ENCODE measurements at places on chromosomes 16 and 17. TPM values are rescaled to one million over a fixed set of nuclear protein-coding genes. Genes with fewer than 3 reads are reported as not detected.

Gene DBF4B
- total RNA-seq, result 34.4 TPM

Gene CTRB1
- not detected for total RNA-seq

Gene PMP22
- total RNA-seq, result not detected

Gene OSGIN1
- 2.4 TPM for total RNA-seq

Gene PTRH2
- total RNA-seq, result 22.2 TPM

Gene SPATA32
- 1.7 TPM for total RNA-seq

Gene BAIAP3
- 0.26 TPM for total RNA-seq

Gene EFNB3
- total RNA-seq, result not detected

Gene MRPL45
- total RNA-seq, result 67.1 TPM

Gene IRF8
- 46.8 TPM for total RNA-seq

Gene ZSCAN10
- 0.48 TPM for total RNA-seq

DNA sequence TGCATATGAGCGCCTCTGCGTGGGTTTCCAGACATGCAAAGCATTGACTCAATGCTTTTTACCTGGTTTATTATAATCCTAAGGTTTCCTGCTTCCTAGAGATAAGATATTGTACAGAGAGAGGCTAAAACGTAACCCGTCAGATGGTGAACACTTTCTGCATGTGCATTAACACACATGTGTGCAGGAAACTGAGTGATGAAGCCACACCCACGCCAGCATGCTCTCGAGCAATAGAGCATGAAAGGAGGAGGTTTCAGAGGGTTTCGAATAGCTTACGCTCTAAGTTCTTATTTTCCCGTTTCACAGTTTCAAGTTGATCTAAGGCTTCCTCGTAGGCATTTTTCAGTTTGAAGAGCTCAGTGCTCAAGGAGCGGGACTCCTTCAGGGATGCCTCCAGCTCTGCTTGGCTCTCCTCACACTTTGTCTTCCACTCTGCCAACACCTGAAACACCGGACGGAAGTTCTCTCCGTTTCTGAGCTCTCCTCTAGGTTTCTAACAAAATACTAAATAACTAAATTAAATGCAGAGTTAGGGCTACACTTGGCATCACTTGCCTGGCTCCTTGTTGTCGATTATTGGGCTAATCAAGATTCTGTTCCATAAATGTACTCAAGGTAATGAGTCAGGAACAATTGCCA, 23.2 kb downstream of the MYH3 start:
- no peaks in the 10 kb centered on the region for H3K27me3 ChIP-seq
- peaks cover 5% of the 10 kb centered on the region for H3K36me3 ChIP-seq
- no peaks in the 10 kb centered on the region for H3K4me1 ChIP-seq
- peak overlapping the region; percentile 27 for H3K27ac ChIP-seq

GRCh38 chr17:78460176-78460675, 81.8 kb downstream of the PGS1 start:
- H3K36me3 ChIP-seq, result no peaks in the 10 kb centered on the region
- no peak overlapping the region for H3K27ac ChIP-seq
- DNase-seq, result no peak
- H3K27me3 ChIP-seq, result no peaks in the 10 kb centered on the region

DNA sequence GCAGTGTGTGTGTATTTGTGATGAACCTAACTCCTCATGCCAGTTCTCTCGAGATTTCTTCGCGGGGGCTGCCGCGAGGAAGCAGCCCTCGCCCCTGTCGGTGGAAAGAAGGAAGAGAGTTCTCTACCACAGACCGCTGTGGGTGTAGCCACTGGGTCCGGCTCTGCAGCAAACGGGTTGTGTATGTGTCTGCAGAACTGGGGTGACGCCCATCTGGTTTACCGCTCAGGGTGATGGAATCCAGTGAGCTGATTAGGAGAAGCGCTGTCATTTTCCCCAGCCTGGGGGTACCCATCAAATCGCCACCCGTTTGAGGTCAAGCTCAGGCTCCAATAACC, 7.7 kb downstream of the CORO6 start:
- H3K27me3 ChIP-seq, result peaks cover 5% of the 10 kb centered on the region
- DNase-seq, result peak; percentile 64
- H3K4me3 ChIP-seq, result peak overlapping the region; percentile 89
- no peak overlapping the region for H3K27ac ChIP-seq

GRCh38 chr16:28218109-28218508, 6.3 kb upstream of the XPO6 start:
- no peaks in the 10 kb centered on the region for H3K36me3 ChIP-seq
- no peak overlapping the region for H3K4me3 ChIP-seq
- DNase-seq, result peak; percentile 65
- H3K27me3 ChIP-seq, result no peaks in the 10 kb centered on the region
- no peak overlapping the region for H3K27ac ChIP-seq

DNA sequence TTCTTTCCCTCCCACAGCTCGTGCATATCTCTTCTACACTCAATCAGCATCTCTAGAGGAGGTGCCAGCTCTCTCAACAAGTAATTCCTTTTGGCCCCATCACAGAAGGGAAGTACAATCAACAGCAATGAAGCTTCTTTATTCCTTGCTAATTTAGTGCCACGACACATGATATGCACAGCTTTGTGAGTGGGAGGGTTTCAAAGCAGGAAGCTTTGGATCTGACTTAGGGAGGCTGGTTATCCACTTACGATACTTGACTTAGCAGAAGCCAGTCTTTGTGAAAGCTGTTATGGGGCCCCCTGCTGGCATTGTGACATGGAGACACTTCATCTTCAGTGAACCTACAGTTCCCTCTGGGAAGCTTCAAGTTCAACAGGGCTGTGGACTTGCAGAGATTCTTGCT, 81.0 kb downstream of the TMEM100 start:
- DNase-seq, result peak; percentile 42
- peaks cover 18% of the 10 kb centered on the region for H3K27me3 ChIP-seq
- H3K36me3 ChIP-seq, result no peaks in the 10 kb centered on the region
- H3K4me3 ChIP-seq, result no peak overlapping the region
- no peaks in the 10 kb centered on the region for H3K4me1 ChIP-seq

- no peak overlapping the region for H3K4me3 ChIP-seq
- no peak overlapping the region for H3K27ac ChIP-seq
- peaks cover 10% of the 10 kb centered on the region for H3K27me3 ChIP-seq
- H3K36me3 ChIP-seq, result no peaks in the 10 kb centered on the region
- no peak for DNase-seq
- H3K4me1 ChIP-seq, result peaks cover under 1% of the 10 kb centered on the region
These were observed 10.7 kb upstream of the TMEM92 start for GRCh38 chr17:50263331-50264262.

DNA sequence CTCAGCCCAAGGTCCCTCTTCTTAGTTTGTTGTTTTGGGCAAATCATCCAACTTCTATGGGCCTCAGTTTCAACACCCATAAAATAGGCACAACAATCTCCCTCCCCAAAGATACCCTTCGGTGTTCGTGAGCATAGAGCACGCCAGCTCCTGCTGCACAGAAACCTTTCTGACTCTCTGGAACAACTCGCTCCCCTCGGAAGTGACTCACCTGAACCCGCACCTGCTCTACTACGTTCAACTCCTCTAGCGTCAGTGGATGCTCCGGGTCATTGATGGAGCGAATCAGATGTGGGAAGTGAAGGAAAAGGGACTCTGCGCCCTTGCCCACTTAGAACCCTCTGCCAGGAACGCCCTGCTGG, 445 bp downstream of the CIAO2B start:
- H3K27me3 ChIP-seq, result no peaks in the 10 kb centered on the region
- H3K4me1 ChIP-seq, result peaks cover 50% of the 10 kb centered on the region
- DNase-seq, result peak; percentile 69
- H3K4me3 ChIP-seq, result peak overlapping the region; percentile 100
- peaks cover 17% of the 10 kb centered on the region for H3K36me3 ChIP-seq

- no peak overlapping the region for H3K27ac ChIP-seq
- peaks cover 21% of the 10 kb centered on the region for H3K4me1 ChIP-seq
- no peaks in the 10 kb centered on the region for H3K36me3 ChIP-seq
- H3K4me3 ChIP-seq, result peak overlapping the region; percentile 44
These were observed 29.1 kb downstream of the CIBAR2 start for GRCh38 chr16:85083051-85083639.

DNA sequence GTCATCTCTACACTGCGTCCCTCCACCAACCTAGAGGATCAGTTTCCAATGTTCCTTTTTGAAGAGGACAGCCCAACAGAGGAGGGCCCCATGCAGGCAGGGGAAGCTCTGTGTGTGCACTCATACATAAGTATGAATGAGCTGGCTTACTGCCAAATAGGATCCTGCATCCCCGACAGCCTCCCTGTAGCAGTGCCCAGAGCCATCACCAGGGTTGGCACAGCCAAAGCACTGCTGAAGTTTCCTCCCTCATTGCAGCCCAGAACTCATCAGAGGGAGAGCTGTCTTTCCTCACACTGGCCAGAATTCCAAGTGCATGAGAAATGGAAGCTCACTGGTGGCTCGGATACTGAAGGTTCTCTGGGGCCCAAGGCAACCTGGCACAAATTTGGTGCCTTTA, 114.4 kb downstream of the ASIC2 start:
- no peak for DNase-seq
- no peaks in the 10 kb centered on the region for H3K4me1 ChIP-seq
- no peak overlapping the region for H3K4me3 ChIP-seq
- H3K36me3 ChIP-seq, result no peaks in the 10 kb centered on the region
- H3K27me3 ChIP-seq, result peaks cover 33% of the 10 kb centered on the region
- H3K27ac ChIP-seq, result no peak overlapping the region

GRCh38 chr16:19482291-19482690, 39.6 kb downstream of the GDE1 start:
- H3K36me3 ChIP-seq, result no peaks in the 10 kb centered on the region
- no peaks in the 10 kb centered on the region for H3K4me1 ChIP-seq
- no peak for DNase-seq
- H3K27ac ChIP-seq, result no peak overlapping the region
- no peak overlapping the region for H3K4me3 ChIP-seq

- peak; percentile 19 for DNase-seq
- peaks cover 14% of the 10 kb centered on the region for H3K4me1 ChIP-seq
- H3K36me3 ChIP-seq, result no peaks in the 10 kb centered on the region
- peaks cover 15% of the 10 kb centered on the region for H3K27me3 ChIP-seq
- peak overlapping the region; percentile 15 for H3K4me3 ChIP-seq
These were observed 87.1 kb downstream of the KCNJ12 start for GRCh38 chr17:21463204-21463661.

DNA sequence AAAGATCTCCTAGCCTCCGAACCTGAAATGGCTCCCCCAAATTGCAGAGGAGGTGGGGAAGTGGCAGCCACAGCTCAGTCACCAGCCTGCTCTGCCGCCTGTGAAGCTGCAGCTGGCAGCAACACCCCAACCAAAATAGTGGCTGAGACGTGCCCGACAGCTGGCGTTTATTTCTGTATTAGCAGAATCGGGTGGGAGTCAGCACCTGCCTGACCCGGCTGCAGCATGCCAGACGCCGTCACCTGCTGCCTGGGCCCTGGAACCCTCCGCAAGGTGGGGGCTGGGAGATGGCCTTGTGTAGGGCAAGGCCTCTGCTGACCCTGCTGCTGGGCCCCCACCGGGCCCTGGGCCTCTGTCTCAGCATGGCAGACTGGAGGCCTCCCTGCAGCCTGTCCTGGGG, 17.5 kb upstream of the PABPN1L start:
- no peaks in the 10 kb centered on the region for H3K4me1 ChIP-seq
- no peak overlapping the region for H3K4me3 ChIP-seq
- no peaks in the 10 kb centered on the region for H3K36me3 ChIP-seq
- no peak overlapping the region for H3K27ac ChIP-seq

DNA sequence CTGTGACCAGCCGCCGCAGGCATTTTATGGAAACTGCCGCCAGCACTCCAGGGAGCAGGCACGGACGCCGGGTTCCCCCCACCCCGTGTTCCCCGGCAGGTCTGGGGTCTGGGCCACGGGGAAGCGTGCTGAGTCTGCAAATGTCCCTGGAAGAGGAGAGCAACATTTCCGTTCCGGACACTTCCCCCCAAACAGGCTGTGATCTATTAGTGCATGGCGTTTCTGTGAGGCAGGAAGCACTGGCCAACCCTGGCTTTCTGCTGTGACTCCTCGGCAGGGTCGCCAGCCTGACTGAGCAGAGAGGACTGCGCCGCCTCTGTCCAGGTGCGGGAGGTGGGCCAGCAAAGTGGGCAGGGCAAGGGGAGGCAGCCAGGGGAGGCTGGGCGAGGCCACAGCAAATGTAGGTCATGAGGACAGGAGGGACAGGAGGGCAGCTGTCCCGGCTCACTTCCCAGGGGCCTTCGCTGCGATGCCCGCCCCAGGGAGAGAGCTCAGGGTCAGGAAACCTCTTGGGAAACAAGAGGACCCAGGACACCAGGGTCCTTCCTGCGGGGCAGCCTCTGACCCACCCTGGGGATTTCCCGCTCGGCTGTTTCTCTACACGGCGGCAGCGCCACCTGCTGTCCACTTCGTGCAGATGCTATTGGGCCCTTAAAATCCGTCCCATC, 9.5 kb downstream of the FOXF1 start:
- H3K36me3 ChIP-seq, result no peaks in the 10 kb centered on the region
- no peak overlapping the region for H3K27ac ChIP-seq
- H3K4me3 ChIP-seq, result peak overlapping the region; percentile 63
- peak; percentile 61 for DNase-seq
- peaks cover 13% of the 10 kb centered on the region for H3K4me1 ChIP-seq

DNA sequence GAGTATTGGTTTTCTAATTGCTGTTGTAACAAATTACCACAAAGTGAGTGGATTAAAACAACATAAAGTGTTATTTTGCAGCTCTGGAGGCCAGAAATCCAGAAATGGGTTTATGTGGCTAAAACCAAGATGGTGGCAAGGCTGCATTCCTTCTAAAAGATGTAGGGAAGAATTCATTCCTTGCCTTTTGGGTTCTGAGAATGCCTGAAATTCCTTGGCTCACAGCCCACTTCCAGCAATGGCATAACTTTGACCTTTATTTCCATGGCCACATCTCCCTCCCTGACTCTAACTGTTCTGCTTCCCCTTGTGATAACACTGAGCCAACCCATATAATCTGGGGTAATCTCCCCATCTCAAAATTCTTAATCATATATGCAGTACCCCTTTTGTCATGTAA, 269.6 kb upstream of the RPL38 start:
- no peaks in the 10 kb centered on the region for H3K4me1 ChIP-seq
- no peak for DNase-seq
- H3K27ac ChIP-seq, result no peak overlapping the region
- no peak overlapping the region for H3K4me3 ChIP-seq

GRCh38 chr16:11640987-11641817, 27.1 kb upstream of the SNN start:
- no peaks in the 10 kb centered on the region for H3K27me3 ChIP-seq
- no peaks in the 10 kb centered on the region for H3K36me3 ChIP-seq
- no peak overlapping the region for H3K4me3 ChIP-seq
- DNase-seq, result no peak
- no peak overlapping the region for H3K27ac ChIP-seq
- peaks cover 5% of the 10 kb centered on the region for H3K4me1 ChIP-seq

GRCh38 chr16:66717112-66717675, 20.7 kb upstream of the CMTM4 start:
- no peak overlapping the region for H3K4me3 ChIP-seq
- H3K4me1 ChIP-seq, result no peaks in the 10 kb centered on the region
- H3K27me3 ChIP-seq, result peaks cover 8% of the 10 kb centered on the region

- peaks cover 8% of the 10 kb centered on the region for H3K36me3 ChIP-seq
- H3K27me3 ChIP-seq, result no peaks in the 10 kb centered on the region
- H3K4me1 ChIP-seq, result peaks cover 22% of the 10 kb centered on the region
These were observed 158.8 kb downstream of the PRKCB start for GRCh38 chr16:23994615-23995014.

GRCh38 chr16:66207139-66207882, 159.2 kb upstream of the CDH5 start:
- H3K27ac ChIP-seq, result no peak overlapping the region
- H3K27me3 ChIP-seq, result no peaks in the 10 kb centered on the region
- DNase-seq, result no peak
- H3K4me3 ChIP-seq, result no peak overlapping the region
